Stomach (tissue), 19 donors: ENCODE measurements at places on chromosomes 12 and 14. TPM values are rescaled to one million over a fixed set of nuclear protein-coding genes. Genes with fewer than 3 reads are reported as not detected.

The AMHR2 gene
- not detected for total RNA-seq

DNA sequence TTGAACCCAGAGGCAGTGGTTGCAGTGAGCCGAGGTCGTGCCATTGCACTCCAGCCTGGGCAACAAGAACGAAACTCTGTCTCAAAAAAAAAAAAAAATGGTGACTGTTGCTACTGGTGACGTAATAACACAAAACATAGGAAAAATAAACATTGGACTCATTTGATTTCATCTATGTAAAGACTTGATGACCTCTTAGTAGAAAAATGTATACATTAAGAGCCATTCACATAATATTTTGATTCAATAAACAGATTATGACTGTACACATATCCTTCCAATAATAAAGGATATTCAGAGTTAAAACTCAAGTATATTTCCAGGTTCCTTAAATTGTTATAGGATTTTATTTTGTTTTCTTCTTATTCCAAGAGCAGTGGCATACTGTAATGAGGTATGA, 65.7 kb upstream of the AEBP2 start:
- no peak for DNase-seq
- no peaks in the 10 kb centered on the region for H3K27me3 ChIP-seq
- no peak overlapping the region for H3K4me3 ChIP-seq

GRCh38 chr12:52524241-52524897, 4.2 kb upstream of the KRT5 start:
- no peak overlapping the region for H3K27ac ChIP-seq
- H3K36me3 ChIP-seq, result no peaks in the 10 kb centered on the region

DNA sequence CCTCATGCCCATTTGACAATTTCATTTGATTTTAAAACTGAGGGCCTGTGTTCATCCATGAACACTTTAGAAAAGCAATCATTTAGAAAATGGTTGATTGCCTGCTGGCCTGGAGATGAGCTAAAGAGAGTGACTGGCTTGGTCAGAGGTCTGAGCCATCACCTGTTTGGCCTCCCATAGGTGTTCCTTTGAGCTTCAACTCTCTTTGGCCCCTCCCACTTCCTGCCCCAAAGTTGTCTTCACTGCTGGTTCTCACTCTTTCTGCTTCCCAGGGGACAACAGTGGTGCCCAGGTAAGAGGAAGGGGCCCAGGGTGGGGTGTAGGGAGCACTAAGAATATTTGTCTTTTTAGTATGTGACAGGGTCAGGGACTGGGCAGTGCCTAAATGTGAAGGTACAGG, 4.9 kb upstream of the TCP11L2 start:
- H3K4me1 ChIP-seq, result peaks cover 23% of the 10 kb centered on the region
- H3K27ac ChIP-seq, result no peak overlapping the region
- no peaks in the 10 kb centered on the region for H3K27me3 ChIP-seq
- DNase-seq, result no peak
- H3K4me3 ChIP-seq, result no peak overlapping the region
- H3K36me3 ChIP-seq, result no peaks in the 10 kb centered on the region

DNA sequence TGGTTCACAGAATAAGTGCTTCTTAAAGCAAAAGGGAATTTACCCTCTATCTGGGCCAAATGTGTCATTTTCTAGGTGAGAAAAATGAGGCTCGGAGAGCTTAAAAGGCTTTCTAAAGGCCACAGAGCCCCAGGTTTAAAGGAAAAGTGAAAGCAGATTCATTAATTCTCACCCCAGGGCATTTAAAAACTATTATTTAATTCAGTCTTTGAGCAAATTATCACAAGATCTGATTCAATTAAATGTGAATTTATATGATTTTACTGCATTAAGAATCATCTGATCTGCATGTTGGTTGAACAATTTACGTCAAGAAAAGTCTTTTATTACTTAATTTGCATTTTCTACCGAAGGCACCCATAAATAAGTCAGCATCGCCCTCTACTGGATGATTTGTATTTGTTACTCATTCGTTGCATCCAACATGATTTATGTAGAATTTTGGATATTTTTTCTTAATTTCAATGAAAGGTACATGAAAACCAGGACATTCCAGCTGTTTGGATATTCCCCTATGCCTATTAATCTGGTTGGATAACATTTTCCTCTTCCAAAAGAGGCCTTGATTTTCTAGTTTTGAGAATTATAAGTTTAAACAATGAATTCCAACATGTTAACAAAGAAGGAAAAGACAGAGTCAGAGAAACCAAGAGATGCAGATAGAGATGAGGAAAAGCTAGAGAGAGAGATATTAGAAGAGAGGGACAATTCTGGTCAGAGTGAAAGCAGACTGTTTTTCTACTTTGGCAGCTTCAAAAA, 19.1 kb upstream of the DHRS7 start:
- H3K36me3 ChIP-seq, result no peaks in the 10 kb centered on the region
- H3K27ac ChIP-seq, result peak overlapping the region; percentile 58
- peaks cover 10% of the 10 kb centered on the region for H3K4me1 ChIP-seq
- no peak for DNase-seq
- no peaks in the 10 kb centered on the region for H3K27me3 ChIP-seq

GRCh38 chr12:110079477-110080400, 31.4 kb upstream of the C12orf76 start:
- H3K36me3 ChIP-seq, result no peaks in the 10 kb centered on the region
- DNase-seq, result peak; percentile 44
- H3K4me1 ChIP-seq, result no peaks in the 10 kb centered on the region
- H3K4me3 ChIP-seq, result no peak overlapping the region
- no peaks in the 10 kb centered on the region for H3K27me3 ChIP-seq

The ACOT6 gene
- total RNA-seq, result not detected

GRCh38 chr12:56197921-56198635, 8.8 kb upstream of the SMARCC2 start:
- no peak for DNase-seq
- H3K27me3 ChIP-seq, result no peaks in the 10 kb centered on the region
- peaks cover 7% of the 10 kb centered on the region for H3K4me1 ChIP-seq
- no peak overlapping the region for H3K4me3 ChIP-seq
- no peak overlapping the region for H3K27ac ChIP-seq

DNA sequence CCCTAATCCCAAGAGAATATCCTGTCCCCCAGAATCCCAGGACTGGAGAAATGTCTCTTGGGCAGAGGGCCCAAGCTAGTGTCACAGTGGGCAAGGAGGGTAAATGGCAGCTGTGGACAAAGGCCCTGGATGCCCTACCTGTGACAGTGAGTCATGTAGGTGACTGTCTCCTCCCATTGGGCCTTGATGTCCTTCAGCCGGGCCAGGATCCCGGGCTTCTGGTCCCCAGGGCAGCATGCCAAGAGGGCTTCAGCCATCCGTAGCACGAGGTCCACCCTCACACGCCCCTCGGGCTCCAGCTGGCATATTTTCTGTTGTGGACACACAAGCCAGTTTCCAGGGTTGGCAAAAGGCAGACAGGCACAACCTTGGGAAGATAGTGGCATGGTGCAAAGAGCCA, 48.8 kb downstream of the SYNE3 start:
- peak overlapping the region; percentile 69 for H3K27ac ChIP-seq
- no peak for DNase-seq
- H3K4me1 ChIP-seq, result peaks cover 18% of the 10 kb centered on the region
- no peaks in the 10 kb centered on the region for H3K27me3 ChIP-seq
- H3K4me3 ChIP-seq, result no peak overlapping the region

The WSB2 gene
- total RNA-seq, result 101 TPM

- H3K27me3 ChIP-seq, result no peaks in the 10 kb centered on the region
- no peak overlapping the region for H3K4me3 ChIP-seq
- no peak for DNase-seq
- peaks cover 23% of the 10 kb centered on the region for H3K4me1 ChIP-seq
- no peak overlapping the region for H3K27ac ChIP-seq
- H3K36me3 ChIP-seq, result no peaks in the 10 kb centered on the region
Measured at GRCh38 chr12:62846491-62846890, 88.5 kb downstream of the PPM1H start.

- DNase-seq, result peak; percentile 30
- H3K4me1 ChIP-seq, result no peaks in the 10 kb centered on the region
- H3K27me3 ChIP-seq, result no peaks in the 10 kb centered on the region
Measured at GRCh38 chr12:40002178-40003169, 103.4 kb downstream of the SLC2A13 start.

DNA sequence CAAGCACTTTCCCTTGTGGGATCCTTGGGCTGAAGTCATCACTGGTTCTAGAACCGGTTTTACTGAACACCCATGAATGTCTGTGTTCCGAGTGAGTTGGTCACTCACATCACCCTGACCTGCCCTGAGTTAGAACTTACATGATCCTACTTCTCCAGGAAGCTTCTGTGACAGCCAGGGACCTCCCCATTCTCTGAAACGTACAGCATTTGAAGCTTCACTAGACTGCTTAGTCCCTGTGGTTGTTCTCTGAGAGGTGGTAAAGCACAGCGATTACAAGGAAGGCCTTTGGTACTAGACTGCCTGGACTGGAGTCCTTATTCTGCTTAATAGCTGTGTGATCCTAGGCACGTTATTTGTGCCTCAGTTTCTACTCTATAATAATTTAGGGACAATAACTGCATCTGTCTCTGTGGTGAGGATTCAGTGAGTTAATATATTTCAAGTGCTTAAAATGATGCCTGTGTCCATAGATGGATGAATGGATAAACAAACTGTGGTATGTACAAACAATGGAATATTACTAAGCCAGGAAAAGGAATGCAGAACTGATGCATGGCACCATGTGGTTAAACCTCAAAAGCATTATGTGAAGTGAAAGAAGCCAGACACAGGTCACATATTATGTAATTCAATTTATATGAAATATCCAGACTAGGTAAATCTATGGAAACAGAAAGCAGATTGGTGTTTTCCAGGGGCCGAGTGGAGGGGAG, 54.7 kb upstream of the DDX11 start:
- no peaks in the 10 kb centered on the region for H3K4me1 ChIP-seq
- no peak for DNase-seq
- H3K27me3 ChIP-seq, result no peaks in the 10 kb centered on the region
- H3K4me3 ChIP-seq, result no peak overlapping the region

DNA sequence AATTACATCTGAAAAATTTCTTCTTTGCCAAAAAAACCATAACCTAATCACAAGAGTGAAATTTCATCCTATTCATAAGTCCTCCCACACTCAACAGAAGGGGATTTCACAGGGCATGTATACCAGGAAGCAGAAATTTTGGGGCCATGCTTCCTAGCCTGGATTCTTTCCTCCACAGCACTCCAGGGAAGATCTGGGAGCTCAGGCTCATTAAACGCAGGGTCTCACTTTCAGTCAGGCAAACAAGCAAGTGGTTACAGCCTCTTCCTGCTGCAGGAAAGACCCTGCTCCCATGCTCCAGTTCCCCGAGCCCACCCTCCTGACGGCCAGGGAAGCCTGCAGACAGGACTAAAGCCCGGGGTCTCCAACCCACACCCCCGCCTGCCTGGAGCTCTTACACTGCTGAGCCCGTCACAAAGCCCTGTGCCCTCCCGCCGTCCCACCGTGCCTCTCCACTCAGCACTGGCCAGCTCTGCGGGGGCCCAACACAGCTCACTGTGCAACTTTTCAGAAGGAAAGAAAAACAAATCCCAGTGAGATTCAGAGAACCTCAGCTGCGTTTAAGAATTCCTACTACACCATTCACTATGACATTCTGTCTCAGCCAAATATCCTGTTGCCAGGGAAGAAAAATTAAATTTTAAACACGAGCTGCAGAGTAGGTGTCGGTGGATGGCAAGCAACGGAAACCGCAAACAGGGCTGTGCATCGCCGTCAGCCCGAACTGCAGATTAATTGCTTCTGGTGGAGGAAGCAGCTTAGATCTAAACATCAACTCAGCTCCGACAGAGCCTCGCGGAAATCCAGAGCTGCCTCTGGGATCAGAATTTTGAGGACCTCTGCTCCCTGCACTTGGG, 106.7 kb upstream of the SFSWAP start:
- H3K4me1 ChIP-seq, result no peaks in the 10 kb centered on the region
- no peak overlapping the region for H3K27ac ChIP-seq
- DNase-seq, result no peak
- no peak overlapping the region for H3K4me3 ChIP-seq

GRCh38 chr14:63962906-63963305, 110.1 kb downstream of the SYNE2 start:
- peaks cover 34% of the 10 kb centered on the region for H3K36me3 ChIP-seq
- no peaks in the 10 kb centered on the region for H3K27me3 ChIP-seq
- peaks cover 13% of the 10 kb centered on the region for H3K4me1 ChIP-seq
- DNase-seq, result peak; percentile 71
- no peak overlapping the region for H3K4me3 ChIP-seq

The CD9 gene
- total RNA-seq, result 297 TPM

The NGB gene
- total RNA-seq, result 9.4 TPM

The PLBD2 gene
- total RNA-seq, result 25.4 TPM

The TOMM20L gene
- not detected for total RNA-seq

GRCh38 chr12:127677537-127678131, 589.3 kb upstream of the TMEM132C start:
- H3K36me3 ChIP-seq, result no peaks in the 10 kb centered on the region
- no peak overlapping the region for H3K27ac ChIP-seq
- no peaks in the 10 kb centered on the region for H3K27me3 ChIP-seq
- DNase-seq, result peak; percentile 77

The TARBP2 gene
- 35.4 TPM for total RNA-seq

- H3K4me1 ChIP-seq, result no peaks in the 10 kb centered on the region
- H3K27me3 ChIP-seq, result no peaks in the 10 kb centered on the region
- no peaks in the 10 kb centered on the region for H3K36me3 ChIP-seq
Measured at GRCh38 chr12:92641291-92641690, 61.5 kb upstream of the PLEKHG7 start.

GRCh38 chr12:103462675-103463074, 33.1 kb downstream of the C12orf42 start:
- DNase-seq, result no peak
- H3K4me1 ChIP-seq, result no peaks in the 10 kb centered on the region
- H3K36me3 ChIP-seq, result no peaks in the 10 kb centered on the region
- H3K4me3 ChIP-seq, result no peak overlapping the region
- no peak overlapping the region for H3K27ac ChIP-seq

The TDRD9 gene
- total RNA-seq, result not detected
